RWPE1 (cell line): ENCODE measurements at places on chromosomes 2 and 18.

DNA sequence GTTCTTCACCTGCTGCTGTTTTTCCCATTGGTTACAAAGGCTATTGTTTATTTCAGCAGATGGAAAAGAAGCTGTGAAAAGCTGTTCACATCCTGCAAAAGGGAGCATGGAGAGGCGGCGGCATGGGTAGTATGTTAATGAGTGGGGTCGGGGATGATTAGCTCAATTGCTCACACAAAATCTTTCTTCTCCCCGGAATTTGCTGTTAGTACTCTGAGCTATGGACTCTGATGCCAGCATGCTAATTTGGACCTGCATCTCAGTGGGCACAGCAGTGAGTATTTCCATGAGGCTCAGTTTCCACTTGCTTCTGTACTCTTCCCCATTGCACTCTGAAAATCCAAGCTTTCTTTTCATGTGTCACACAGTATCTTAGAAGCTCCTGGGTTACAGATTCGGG is 61.6 kb downstream of the DNER start:
- no peak for DNase-seq

GRCh38 chr2:95300450-95300849 is 3.3 kb downstream of the KCNIP3 start:
- DNase-seq: no peak

- DNase-seq: no peak
Observed at GRCh38 chr2:214575030-214575429, 164.2 kb downstream of the VWC2L start.

- DNase-seq: no peak
Observed at GRCh38 chr2:8021921-8022320, 659.9 kb upstream of the ID2 start.

- DNase-seq: no peak
Observed at GRCh38 chr2:42967959-42968674, 175.7 kb upstream of the HAAO start.

- no peak for DNase-seq
Observed at GRCh38 chr2:137968477-137969417, 4.5 kb downstream of the HNMT start.

GRCh38 chr2:96264656-96265348 is 995 bp downstream of the TMEM127 start:
- peak; percentile 30 for DNase-seq

- DNase-seq: no peak
Observed at GRCh38 chr2:109646961-109647360, 32.8 kb downstream of the SOWAHC start.

DNA sequence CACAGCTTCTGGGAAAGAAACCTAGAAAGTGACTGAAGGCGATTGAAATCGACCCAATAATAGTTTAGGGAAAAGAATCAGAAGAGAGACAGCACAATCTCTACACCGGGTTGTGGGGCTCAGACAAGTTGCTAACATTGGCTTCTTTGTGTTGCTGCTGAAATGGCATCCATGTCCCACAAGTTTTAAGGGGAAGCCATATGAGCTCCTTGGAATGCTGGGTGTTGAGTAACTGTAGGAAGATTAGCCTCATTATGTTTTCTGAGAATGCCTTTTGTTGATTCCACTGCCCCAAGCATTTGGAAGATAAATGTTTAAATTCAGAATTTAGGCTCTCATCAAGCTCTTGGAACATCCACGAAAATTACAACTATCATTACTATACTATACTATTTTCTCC is 73.4 kb upstream of the NEUROD1 start:
- DNase-seq: no peak

DNA sequence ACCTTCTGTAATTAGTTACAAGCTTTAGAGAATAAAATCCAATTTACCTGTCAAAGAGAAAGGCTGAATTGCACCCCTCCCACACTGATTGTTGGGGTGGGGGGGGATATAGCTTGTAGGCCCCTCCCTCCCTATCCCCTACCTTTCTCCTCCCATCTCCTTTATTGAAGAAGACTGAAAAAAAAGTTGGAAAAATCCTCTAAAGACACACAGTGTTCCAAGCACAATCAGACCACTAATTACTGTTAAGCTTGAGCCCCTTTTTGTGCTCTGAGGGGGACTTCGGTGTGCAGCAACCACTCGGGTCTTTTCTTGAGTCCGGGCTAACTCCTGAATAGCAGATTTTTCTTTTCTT is 43.0 kb upstream of the FZD5 start:
- no peak for DNase-seq

DNA sequence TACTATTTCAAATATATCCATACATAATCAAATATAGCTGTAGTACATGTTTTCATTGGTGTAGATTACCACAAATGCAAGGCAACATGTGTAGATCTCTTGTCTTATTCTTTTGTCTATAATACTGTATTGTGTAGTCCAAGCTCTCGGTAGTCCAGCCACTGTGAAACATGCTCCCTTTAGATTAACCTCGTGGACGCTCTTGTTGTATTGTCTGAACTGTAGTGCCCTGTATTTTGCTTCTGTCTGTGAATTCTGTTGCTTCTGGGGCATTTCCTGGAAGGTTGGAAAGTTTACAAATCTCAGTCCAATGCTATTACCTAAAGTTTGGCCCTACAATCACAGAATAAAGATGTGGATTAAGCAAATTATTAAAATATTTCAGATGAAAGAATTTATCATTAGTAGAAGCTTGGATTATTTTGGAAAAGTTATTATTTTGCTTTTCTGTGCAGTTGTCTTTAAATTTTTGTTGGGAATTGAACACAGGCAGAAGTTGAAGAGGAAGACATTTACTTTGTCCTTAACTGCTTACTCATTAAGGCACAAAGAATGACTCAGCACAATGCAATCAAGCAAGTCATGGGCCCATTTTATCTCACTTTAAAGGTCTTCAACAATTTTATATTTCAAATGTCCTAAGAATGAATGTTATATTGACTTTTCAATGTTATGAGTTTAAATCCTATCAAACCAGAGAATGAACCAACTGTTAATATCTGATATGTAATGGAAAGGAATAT is 103.4 kb upstream of the CAVIN2 start:
- no peak for DNase-seq

DNA sequence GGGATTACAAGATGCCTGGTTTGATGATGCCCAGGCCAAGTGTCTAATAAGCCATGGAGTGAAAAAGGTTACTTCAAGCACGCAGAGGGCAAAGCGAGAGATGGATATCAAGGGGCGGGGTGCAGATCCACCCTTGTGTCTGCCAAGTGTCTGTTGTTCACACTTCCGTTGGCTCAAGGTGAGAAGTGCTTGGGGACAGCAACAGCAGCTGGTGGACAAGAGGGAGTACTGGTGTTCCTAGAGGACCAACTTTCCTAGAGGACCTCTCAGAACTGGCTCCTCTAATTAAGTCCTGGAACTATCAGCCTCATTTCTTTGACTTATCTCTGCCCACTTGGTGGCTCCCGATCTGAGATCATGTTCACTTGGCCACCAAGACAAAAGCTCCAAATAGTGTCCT is 299.1 kb downstream of the PRKCE start:
- DNase-seq: no peak

DNA sequence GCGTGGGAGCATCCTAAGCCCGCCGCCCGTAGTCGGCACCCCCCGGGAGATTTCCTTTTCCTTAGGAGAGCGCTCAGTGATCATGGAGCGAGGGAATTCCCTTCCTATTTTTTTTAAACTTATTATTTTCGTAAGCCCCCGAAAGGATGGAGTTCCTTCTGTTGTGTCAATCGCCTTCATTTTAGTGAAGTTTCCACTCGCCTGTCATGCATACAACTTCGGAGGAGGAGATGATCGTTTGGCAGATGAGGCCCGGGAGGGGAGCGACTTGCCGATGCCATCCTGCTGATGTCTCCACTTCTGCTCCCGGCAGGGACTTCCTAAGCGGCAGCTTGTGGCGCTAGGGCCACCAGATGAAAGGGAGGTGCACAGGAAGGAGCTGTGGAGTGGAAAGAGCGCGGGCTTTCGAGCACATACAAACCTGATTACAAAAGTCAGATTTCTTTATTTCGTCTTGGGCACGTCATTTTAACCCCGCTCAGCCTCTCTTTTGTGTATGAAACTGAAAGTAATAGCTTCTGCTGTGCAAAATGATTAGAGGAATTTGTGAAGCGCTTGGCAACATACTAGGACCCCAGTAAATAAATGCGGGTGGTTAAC is at the start of gene ADGRF3:
ADGRF3 (minus strand) TSS at position 336 of the 600 bp plus-strand sequence. CDS start 555 bp downstream, outside the sequence.
- DNase-seq: no peak

DNA sequence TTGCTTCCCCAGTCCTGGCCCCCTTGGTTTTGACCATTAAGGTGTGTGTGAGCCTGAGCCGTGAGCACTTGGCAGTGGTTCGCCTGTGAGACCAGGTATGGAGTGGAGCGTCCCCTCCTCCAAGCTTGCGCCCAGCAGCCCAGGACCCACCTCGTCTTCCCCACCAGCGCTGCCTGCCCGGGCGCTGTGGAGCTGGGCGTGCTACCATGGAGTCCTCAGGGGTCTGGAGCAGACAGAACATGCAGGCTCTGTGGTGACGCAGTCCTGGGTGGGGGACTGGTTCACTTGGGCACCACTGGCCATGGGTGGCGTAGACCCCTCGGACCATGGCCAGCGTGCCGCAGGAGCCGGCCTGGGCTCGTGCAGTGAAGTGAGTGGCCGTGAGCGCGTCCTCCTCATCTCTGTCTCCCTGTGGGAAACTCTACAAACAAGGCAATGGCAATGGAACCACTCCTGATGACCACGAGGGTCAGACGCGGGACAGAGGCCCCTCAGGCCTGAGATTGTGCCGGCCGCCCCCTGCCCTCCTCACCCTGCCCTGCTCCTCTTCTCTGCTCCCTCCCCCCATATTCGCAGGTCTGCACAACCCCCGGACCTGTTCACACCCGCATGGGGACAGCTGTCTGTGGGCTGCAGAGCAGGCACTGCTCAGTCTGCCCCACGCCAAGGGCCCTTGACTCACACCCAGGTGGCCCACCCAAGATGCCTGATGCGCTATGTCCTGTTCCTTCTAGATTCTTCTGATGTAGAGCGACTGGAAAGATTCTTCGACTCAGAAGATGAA is 15.0 kb downstream of the DTYMK start:
- no peak for DNase-seq

GRCh38 chr2:234091432-234091879 is 41.0 kb downstream of the SPP2 start:
- peak; percentile 45 for DNase-seq

- DNase-seq: no peak
Observed at GRCh38 chr18:12028040-12028628, 46.8 kb downstream of the IMPA2 start.

DNA sequence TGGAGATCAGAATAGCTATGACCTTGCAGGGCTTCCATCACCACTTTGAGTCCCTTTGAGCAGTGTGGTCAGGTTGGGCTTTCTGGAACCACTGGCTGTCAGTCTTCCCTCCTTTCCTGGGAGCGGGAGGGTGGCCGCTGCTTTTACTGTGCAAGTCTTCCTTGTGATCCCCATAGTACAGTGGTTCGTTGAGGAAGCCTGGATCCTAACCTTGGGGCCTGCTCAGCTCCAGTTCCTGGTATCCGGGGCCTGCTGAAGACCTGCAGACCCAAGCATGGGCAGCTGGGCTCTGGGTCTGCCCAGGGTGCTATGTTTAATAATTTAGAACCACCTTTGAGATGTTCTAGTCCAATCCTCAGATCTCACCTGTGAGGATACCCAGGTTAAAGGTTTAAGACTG is 104.2 kb downstream of the CLIP4 start:
- no peak for DNase-seq
